ENCODE measurements at places on chromosomes 4 and X. TPM values are rescaled to one million over a fixed set of nuclear protein-coding genes. Genes with fewer than 3 reads are reported as not detected.

The USP38 gene
- total RNA-seq = 20.7 TPM

The MAGEB6 gene
- not detected for total RNA-seq

The DDIT4L gene
- total RNA-seq = 3.7 TPM

The NDP gene
- total RNA-seq = not detected

The UGT2B17 gene
- total RNA-seq = 0.29 TPM

The ESX1 gene
- not detected for total RNA-seq

DNA sequence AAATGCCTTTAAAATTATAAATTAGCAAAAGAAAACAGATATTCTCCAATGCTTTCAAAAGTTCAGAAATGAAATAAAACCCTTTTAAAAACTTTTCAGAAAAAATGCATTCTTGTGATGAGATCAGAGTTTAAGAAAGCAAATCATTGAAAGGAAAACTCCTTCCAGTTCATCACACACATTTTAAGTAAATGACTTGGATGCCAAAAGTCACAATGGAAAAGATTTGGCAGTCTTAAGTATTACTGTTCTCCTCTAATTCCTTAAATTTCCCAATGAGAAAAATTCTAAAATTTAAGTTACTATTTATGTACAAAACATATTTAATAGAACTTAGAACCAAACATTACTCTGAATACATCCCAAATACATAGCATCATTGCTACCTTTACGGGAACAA is 21.1 kb downstream of the HOPX start:
- DNase-seq = no peak

DNA sequence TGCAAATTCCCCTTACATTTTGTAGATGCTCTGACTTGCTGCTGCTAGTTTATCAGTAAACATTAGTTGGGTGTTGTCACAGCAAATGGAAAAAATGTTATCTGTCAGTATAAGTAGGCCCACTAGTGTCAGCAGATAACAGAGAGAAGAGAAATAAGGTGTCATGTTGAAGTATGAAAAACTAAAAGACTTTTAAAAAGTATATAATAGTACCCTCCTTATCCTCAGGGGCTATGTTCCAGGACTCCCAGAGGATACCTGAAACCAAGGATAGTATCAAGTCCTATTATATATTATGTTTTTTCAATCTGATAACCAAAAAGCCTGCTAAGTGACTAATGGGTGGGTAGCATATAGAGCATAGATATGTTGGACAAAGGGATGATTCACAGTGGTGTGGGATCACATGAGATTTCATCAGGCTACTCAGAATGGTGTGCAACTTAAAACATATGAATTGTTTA is 11.6 kb upstream of the BMP2K start:
- DNase-seq = no peak

GRCh38 chrX:11996810-11997209 is 141.5 kb upstream of the FRMPD4 start:
- DNase-seq = no peak

- no peak for DNase-seq
These were observed 172.0 kb downstream of the ADAM29 start for GRCh38 chr4:175090116-175090515.

DNA sequence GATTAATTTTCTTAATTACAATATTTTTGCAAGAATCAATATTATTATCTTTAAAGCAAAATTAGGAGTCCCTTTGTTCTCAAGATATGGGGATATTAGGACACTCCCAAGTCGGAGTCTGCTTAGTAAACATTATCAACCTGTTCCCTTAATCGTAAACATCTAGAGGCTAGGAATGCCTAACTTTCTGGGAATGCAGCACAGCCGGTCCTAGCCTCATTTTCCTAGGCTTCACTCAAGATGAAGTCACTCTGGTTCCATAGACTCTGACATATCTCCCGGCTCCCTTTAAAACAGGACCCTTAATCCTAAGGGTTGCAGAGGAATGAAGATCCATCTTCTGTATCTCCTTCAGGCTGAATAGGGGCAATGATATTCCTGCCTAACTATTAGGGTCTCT is 367.6 kb downstream of the GPM6A start:
- DNase-seq = no peak

GRCh38 chr4:67332627-67333026 is 212.7 kb downstream of the CENPC start:
- DNase-seq = no peak

DNA sequence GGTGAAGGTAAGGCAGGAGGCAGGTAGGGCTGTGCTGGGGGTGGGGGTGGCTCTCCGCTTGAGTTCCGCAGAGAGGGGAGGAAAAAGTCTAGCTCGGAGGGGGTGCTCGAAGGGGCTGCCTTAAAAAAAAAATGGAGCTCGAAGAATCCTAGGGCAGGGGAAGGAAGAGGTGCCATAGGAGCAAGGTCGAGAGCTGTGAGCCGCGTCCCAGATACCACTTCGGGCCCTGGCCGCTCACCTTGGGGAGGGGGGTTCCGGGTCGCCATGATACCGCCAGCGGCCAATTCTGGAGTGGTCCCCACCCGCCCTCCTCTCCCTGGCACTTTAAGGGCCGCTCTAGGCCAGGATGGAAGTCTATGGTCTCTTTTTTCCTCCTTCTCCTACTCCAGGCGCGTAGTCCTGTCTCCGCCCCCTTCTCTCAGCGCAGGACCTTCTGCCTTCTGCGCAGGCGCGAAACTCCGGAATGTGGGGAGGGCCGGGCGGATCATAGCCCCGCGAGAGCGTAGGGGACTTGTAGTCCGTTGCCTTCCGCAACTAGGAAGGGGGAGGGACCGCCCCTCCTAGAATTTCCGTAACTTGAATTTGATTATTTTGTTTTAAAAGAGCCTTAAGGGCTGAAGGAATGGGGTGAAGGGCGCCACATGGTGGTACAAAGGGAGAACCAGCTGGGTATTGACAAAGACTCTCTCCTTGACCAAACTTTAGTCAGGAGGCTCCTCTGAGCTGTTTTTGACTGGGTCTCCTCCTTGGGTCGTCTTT is at the start of gene FUNDC1:
Gene FUNDC1, minus strand, starts transcription at position 293 of the 759 bp plus-strand sequence. Its CDS starts 27 bp downstream, at position 266.
- peak; percentile 99 for DNase-seq

DNA sequence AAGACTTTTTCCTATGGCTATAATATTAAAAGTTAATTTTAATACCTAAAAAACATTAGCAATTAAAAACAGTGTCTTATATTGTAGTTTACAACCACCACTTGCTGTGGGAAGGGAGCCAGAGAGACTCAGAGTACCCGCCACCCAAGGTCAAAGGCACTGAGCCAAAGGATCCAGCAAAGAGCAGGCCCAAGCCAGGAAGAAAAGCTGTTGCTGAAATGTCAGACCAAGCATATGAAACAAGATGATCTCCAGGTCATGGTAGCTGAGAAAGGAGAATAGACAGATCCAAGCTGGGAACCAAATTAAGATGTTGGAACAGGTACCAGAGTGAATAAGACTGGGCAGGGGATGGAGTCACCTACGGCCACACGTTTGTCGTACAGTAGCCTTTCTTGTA is 18.8 kb upstream of the ATOH1 start:
- DNase-seq = no peak

DNA sequence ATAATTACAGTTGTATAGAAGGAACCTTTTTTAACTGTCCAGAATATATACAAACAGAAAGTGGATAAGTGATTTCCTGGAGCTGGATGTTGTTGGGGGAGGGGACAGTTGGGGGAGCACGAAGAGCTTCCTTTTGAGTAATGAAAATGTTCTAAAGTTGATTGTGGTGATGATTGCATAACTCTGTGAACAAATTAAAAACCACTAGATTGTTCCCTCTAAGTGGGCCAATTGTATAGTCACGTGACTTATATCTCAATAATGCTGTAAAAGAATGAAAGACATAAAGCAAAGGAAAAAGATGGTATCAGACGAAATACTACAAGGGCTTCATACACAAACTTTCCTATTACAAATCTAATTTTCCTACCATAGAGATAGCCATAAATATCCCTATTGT is 2.7 kb downstream of the CT55 start:
- DNase-seq = no peak

GRCh38 chr4:6504900-6505496 is 32.6 kb upstream of the PPP2R2C start:
- no peak for DNase-seq

All from mesenteric fat pad (tissue), 1 donor.